Astrocyte of the spinal cord (primary cell): ENCODE measurements at places on chromosomes 2 and 18.

GRCh38 chr2:71243634-71244301 lies 16.9 kb upstream of the PAIP2B start:
- no peak for DNase-seq

GRCh38 chr2:64133828-64134227 lies 10.4 kb downstream of the PELI1 start:
- DNase-seq = peak; percentile 26

- DNase-seq = peak; percentile 69
Measured at GRCh38 chr2:105545730-105546627, 147.1 kb upstream of the FHL2 start.

DNA sequence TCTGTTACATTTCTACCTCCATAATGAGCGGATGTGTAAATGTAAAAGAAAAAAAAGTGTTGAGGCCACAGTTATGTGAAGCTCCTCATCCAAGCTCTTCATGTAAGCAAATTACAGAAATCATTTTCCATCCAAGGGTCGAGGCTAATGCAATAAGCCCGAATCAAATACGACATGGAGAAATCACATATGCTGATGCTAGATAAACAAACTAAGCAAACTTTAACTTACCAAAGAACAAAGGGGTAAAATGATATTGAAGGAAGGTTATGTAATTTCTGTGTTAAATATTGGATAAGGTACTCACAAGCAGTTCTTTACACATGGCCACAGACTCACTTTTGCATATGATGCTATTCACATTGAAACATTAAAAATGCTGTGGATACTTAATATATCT lies 310.2 kb upstream of the ID2 start:
- no peak for DNase-seq

DNA sequence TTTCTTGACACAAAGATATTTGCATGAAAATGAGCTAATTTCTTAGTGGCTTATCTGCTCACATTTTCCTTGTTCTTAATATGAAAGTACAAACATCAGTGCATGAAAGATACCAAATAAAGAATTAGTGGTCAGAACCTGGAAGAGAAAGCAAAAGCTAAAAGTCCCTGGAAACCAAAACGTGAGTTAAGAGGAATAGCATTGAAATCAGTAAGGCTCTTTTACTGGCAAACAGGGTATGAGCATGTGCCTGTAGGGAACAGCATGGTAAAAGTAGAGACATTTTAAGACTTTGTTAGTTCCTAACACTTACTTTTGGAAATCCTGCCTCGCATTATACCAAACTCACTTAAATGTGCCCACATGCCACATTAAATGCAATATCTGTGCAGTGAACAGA lies 31.9 kb upstream of the CWC22 start:
- peak; percentile 53 for DNase-seq

- no peak for DNase-seq
Measured at GRCh38 chr2:171136024-171136423, 24.7 kb downstream of the TLK1 start.

- DNase-seq = peak; percentile 69
Measured at GRCh38 chr18:10787293-10787901, 261.6 kb downstream of the NAPG start.

DNA sequence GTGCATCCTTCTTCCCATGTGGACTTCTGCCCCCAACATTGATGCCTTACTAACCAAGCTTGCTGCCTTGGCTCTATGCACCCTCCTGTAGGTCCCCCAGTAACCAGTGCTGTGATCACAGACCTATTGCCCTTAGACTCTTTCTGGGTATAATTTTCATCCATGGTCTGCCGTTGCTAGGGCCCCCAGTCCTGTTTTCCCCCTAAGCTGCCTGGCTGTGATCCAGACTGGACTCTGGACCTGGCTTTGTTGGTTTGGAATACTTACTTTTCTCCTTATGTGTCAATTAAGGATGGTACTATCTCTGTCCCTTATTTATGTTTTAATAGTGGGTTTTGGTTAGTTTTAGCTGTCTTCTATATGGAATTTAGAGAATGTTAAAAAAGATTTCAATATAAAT lies 26.0 kb downstream of the ATP9B start:
- no peak for DNase-seq

DNA sequence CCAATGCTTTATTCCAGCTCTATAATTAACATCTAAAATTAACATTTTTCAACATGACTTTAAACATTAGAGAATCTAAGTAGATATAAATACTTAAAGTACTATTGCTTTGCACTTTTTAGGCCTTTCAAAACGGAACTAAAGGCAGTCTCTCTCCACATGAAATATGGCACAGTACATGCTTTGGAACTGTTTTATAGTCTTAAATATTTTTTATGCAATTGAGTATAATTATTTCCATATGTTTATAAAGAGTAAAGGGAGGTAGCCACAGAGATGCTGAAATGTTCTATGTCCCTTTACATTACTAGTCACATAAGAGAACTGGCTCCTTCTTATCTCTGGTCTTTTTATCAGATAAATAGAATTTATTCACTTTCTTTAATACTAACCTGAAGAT lies 674.0 kb downstream of the PLCL1 start:
- DNase-seq = no peak

- DNase-seq = no peak
Measured at GRCh38 chr2:195330513-195330956, 326.5 kb upstream of the SLC39A10 start.

DNA sequence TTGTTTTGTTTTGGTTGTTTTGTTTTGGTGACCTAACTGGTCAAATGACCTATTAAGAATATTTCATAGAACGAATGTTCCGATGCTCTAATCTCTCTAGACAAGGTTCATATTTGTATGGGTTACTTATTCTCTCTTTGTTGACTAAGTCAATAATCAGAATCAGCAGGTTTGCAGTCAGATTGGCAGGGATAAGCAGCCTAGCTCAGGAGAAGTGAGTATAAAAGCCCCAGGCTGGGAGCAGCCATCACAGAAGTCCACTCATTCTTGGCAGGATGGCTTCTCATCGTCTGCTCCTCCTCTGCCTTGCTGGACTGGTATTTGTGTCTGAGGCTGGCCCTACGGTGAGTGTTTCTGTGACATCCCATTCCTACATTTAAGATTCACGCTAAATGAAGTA lies at the start of gene TTR:
TSS of gene TTR (plus strand) at position 250 of the 400 bp plus-strand sequence. CDS start at position 276, 26 bp downstream.
- DNase-seq = no peak
